ENCODE measurements at places on chromosomes 3 and 15. TPM values are rescaled to one million over a fixed set of nuclear protein-coding genes. Genes with fewer than 3 reads are reported as not detected.

Gene CFAP100
- polyA plus RNA-seq = 0.60 TPM

Gene FILIP1L
- 5.5 TPM for polyA plus RNA-seq

Gene OIP5
- polyA plus RNA-seq = not detected

Gene C3orf22
- polyA plus RNA-seq = not detected

Gene RARRES1
- 10.3 TPM for polyA plus RNA-seq

Gene CCK
- polyA plus RNA-seq = not detected

Gene UROC1
- not detected for polyA plus RNA-seq

Gene KNL1
- 2.5 TPM for polyA plus RNA-seq

Gene DNAH12
- not detected for polyA plus RNA-seq

Gene GOLGA6A
- polyA plus RNA-seq = not detected

Gene TGM5
- not detected for polyA plus RNA-seq

Gene GPR62
- 0.41 TPM for polyA plus RNA-seq

Gene IL16
- 1.4 TPM for polyA plus RNA-seq

Gene ERICH6
- polyA plus RNA-seq = not detected

Gene HRH1
- 1.9 TPM for polyA plus RNA-seq

Gene FBXW12
- not detected for polyA plus RNA-seq

Gene CIDEC
- polyA plus RNA-seq = not detected

Gene BTLA
- not detected for polyA plus RNA-seq

Gene CCNB2
- 0.26 TPM for polyA plus RNA-seq

Gene CADM2
- 0.06 TPM for polyA plus RNA-seq

Gene LEKR1
- 1.8 TPM for polyA plus RNA-seq

Gene CDHR4
- polyA plus RNA-seq = not detected

Gene RBP2
- 13.5 TPM for polyA plus RNA-seq

Gene FRMD4B
- 11.8 TPM for polyA plus RNA-seq

Gene GOLGA8Q
- polyA plus RNA-seq = not detected

Gene BCL2A1
- polyA plus RNA-seq = 0.67 TPM

Gene FOXB1
- not detected for polyA plus RNA-seq

Gene ABI3BP
- polyA plus RNA-seq = 7.1 TPM

All from kidney (tissue), 22 donors.